ENCODE measurements at places on chromosomes 1 and 21.

DNA sequence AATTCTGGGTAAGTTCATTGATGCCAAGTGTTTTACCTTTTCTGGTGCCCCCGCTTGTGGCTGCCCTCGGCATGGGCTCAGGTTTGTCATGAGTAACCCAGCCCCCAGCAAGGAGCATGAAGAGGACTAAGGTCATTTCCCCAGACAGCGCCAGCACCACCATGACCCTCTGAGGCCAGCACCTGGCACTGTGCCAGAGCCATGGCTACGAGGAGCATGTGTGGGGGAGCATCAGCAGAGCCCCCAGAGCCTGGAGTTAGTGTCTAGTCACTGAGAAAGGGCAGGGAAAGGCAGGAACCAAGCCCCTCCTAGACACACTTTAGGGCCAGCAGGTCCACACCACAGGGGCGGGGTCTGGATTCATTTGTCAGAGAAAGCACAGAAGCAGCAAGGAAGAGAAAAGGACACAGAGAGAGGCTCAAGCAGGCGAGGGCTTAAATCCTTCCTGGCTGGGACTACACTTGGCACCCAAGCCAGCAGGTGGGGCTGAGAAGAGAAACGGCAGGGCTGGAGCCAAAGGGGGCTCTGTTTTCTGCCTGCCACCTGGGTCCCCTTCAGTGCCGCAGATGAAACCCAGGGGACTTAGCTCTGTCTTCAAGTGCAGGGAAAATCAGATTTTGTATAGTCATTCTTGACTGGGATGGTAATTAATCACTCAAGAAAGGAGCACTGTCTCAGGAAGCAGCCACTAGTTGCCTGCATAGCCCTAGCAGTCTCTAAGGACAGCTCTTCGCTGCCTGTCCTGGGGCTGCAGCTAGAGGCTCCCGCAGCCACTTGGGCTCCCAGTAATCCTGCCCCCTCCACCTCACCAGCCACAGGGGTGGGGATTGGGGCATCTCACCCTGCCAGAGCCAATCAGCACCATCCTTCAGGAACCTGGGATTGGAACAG is 79.6 kb upstream of the ZC3H12A start:
- no peak for DNase-seq

DNA sequence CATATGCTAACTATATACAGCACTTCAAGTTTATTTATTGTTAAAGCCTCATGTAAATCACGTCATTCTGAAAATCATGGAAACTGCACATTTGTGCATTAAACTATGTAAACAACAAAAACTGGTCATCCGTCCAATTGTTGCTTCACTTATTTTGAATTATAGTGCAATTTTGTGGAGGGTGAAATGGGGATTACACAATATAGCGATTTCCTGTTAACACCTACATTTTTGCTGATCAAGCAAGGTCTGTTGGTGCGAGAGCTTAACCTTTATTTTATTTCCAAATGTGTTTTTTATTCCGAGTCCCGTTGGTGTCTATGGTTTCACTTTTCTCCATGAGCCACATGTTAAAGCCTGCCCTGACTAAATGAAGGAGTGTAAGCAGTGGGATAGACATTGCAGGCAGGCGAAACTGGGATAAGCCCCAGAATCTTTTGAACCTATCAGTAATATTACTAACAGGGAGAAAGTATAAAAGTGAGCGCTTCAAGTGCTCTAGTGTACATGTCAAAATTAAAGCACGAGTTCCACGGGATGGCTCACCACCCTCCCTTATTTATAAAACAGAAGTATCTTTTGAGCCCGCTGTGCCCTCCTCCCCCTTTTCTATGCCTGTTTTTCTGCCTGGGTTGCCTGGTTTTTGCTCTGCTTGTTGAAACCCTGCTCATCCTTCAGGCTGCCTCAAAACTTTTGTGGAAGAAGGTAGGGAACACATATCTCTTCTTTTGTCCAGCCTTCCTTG is 120.7 kb downstream of the NFIA start:
- peak; percentile 24 for DNase-seq

GRCh38 chr1:180765151-180765550 is 133.3 kb downstream of the XPR1 start:
- DNase-seq = no peak

DNA sequence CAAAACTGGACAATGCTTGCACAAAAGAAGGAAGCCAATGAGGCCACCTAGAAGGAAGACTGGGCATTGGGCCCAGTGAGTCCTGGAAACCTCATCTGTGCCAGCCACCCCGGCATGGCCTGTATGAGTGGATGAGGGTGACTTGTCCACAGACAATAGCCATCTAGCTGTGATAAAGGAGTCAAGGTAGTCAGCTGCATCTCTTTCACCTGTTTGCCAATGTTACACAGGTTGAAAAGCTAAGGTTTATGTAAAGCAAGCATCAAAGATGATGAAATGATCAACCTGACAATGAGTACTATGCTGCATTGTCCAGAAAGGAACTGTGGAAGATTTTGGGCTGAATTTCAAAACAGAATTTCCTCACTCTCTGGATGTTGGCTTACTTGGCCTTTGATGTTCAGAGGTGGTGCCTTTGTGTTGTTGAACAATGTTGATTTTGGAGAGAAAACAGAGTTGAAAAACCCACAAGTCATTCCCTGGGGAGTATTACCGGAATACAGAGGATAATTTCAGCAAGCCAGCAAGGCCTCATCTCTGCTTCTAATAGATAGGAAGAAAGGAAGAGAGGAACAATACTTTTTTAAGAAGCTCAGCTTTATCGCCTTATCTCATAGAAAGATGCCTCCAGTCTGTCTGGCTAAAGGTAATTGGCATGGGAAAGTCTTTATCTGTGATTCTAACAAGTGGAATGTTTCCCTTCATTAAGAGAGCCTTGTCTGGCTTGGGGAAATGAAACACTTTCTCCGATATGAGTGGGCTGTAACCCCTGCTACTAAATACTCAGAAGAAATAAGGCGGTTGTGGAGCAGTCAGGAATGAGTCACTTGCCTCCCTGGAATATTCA is 11.4 kb upstream of the SELE start:
- no peak for DNase-seq

- no peak for DNase-seq
These were observed 36.6 kb downstream of the ITPKB start for GRCh38 chr1:226702318-226702956.

DNA sequence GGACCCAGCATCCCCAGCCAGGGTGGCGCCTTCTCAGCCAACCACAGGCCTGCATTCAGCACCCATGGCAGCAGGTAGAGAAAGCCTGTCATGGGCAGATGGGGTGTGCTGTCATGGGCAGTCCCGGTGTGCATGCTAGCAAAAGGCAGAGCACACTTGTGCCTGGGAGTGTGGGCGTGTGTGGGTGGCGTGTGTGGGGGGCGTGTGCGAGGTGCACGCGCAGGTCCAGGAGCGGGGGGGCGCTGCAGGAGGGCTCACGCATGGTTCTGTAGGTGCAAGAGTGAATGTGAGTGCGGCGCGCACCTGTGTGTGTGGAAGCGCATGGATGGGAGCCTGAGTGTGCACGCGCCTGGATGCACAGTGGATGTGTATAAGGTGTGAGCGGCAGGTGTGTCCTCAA is 137.2 kb downstream of the CASZ1 start:
- no peak for DNase-seq

GRCh38 chr1:147676311-147677085 is 6.2 kb upstream of the ACP6 start:
- no peak for DNase-seq

- no peak for DNase-seq
These were observed 1.4 kb upstream of the SHISA4 start for GRCh38 chr1:201887116-201887866.

- DNase-seq = no peak
These were observed 48.8 kb downstream of the SUCO start for GRCh38 chr1:172581779-172582178.

DNA sequence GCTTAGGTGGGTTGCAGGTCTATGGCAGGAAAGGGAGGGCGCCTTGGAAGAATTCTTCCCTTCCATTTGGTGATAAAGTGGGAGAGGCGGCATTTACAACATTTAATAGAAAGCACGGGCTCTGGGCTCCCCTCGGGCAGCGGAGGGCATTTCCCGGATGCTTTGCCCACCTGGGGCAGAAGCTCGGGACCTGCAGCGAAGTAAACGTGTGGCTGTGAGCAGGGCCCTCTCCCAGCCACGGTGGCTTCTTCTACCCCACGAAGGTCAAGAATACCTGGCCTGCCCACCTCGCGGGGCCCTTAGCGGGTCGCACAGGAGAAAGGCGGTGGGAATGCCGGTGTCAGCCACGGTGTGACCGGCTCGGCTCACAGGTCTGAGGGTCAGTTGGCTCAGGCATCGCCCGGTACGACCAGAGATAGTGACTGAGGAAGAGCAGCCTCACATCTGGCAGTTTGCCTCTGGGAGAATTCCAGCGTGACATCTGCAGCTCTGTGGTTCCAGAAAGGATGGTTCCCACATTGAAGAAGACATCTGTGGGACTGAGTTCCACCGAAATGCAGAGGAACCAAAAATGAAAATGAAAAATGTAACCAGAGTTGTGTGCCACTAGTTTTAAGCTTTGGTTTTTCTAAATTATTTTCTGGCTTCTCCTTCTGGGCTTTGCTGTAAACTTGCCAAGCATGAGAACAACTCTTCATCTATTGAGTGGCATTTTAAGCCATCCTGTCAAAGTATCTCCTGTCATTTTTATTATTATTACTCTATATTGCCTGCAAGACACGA is 720 bp upstream of the F3 start:
- DNase-seq = peak; percentile 90

DNA sequence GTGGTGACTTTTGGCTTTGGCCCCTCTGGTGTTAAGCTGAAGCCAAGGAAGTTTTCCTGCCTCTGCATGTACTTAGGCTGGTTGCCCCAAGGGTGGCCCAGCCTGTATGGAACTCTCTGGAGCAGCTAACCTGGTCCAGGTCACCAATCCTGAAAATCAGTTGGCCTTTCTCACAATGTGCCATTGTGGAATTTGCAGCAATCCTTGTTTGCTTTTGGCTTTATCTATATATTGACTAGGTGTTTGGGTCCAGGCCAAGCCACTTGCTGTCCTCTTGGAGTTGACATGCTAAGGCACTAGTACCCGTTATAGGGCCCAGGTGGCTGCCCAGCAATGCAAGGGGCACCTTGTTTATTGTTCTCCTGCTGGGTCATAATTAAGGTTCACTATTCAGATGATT is 124.6 kb downstream of the CAMTA1 start:
- DNase-seq = no peak

DNA sequence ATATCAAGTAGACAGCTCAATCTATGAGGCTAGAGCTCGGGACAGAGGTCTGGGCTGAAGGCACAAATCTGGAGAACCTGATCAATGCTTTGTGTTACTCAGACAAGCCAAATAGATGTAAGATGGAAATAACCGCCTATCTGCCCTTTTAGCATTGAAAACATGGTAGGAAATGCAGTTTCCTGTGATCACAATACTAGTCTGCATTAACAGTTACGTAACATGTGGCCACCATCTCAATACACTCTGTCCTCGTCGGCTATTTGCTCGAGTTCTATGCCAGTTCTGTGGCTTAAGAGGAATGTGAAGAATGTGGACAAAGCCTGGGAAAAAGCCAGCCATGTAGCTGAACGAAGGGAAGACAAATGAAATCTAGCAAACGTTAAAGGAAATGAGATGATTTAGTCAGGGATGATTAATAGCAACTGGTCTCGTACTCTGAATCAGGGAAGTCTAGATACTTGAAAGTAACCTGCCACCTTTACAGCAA is 73.3 kb downstream of the HSF2BP start:
- peak; percentile 97 for DNase-seq
